ENCODE measurements at places on chromosomes 1 and 21. TPM values are rescaled to one million over a fixed set of nuclear protein-coding genes. Genes with fewer than 3 reads are reported as not detected.

DNA sequence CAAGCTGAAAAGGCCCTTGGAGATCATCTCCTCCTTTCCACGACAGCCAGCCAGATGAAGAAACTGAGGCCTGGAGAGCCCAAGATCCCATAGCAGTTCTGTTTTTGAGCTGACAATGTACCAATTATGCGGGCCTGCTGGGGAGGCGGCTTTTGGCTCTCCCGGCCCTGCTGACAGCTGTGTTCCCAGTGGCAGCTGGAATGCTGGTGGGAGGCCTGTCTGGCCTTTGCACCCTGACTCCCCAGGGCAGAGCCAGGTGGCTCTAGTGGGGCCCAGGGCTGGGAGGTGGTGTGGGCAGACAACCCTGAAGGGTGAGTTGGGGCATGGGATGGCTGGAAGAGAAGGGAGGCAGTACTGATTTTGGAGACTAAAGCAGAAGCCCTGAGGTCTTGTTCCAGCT, 30.7 kb upstream of the WASF2 start:
- no peak overlapping the region for H3K27ac ChIP-seq
- DNase-seq = no peak
- no peak overlapping the region for H3K4me3 ChIP-seq
- H3K27me3 ChIP-seq = no peaks in the 10 kb centered on the region

GRCh38 chr1:203181586-203182386, 4.7 kb downstream of the CHI3L1 start:
- no peak overlapping the region for H3K27ac ChIP-seq
- no peaks in the 10 kb centered on the region for H3K36me3 ChIP-seq

DNA sequence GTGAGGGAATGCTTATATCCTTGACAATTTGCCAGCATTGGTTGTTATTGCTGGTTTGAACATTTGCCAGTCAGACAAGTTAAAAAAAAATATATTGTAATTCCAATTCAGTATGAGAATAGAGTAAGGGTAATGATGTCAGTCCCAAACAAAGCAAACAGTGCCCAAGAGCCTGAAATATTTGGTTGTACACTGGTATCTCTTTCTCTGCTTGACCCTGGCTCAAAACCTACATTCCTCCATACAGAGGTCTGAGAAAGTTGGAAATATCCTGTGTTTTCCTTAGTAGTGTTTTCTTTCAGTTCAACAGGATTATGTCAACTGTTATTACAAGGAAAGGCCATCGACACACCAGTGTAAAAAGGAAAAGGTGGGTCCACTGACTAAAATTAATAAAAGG, 145.6 kb downstream of the MRPL39 start:
- no peak for DNase-seq
- H3K4me1 ChIP-seq = no peaks in the 10 kb centered on the region
- H3K36me3 ChIP-seq = no peaks in the 10 kb centered on the region
- H3K27me3 ChIP-seq = no peaks in the 10 kb centered on the region

- H3K4me3 ChIP-seq = no peak overlapping the region
- H3K27me3 ChIP-seq = no peaks in the 10 kb centered on the region
- DNase-seq = no peak
- H3K4me1 ChIP-seq = no peaks in the 10 kb centered on the region
- H3K36me3 ChIP-seq = no peaks in the 10 kb centered on the region
These were observed 17.1 kb downstream of the ZNF281 start for GRCh38 chr1:200392625-200393185.

OR2L13 gene
- not detected for total RNA-seq

HLX gene
- not detected for total RNA-seq

TNFRSF25 gene
- 0.97 TPM for total RNA-seq

CSDE1 gene
- total RNA-seq = 742 TPM

Data from A673 (cell line).